ENCODE measurements at places on chromosomes 12 and 14.

- no peak for DNase-seq
Measured at GRCh38 chr14:54529811-54530210, 20.1 kb downstream of the CGRRF1 start.

DNA sequence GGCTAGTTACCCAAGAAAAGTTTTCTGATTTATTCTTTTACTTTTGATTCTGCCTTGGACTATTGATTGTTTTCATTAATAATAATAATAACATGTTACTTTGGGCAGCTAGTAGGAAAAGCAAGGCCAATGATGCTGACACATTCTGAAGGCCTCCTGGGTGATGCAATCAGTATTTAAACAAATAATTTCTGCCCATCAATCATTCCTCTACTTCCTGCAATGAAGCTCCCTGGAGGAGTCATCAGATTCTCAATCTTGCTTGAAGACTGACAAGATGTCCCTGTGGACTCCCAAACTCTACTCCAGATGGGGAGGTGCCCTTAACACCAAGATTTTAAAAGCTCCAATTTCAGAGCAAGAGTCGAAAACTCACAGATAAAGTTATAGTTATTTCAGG is at the start of gene SPX:
SPX (plus strand) TSS at position 244 of the 400 bp plus-strand sequence. CDS start 177 bp downstream, outside the sequence.
- no peak for DNase-seq

GRCh38 chr14:74684434-74684833 is 28.4 kb downstream of the AREL1 start:
- DNase-seq = no peak

GRCh38 chr14:100603341-100604120 is 16.3 kb upstream of the BEGAIN start:
- DNase-seq = peak; percentile 48

GRCh38 chr14:71693381-71693780 is 238.8 kb upstream of the RGS6 start:
- DNase-seq = no peak

DNA sequence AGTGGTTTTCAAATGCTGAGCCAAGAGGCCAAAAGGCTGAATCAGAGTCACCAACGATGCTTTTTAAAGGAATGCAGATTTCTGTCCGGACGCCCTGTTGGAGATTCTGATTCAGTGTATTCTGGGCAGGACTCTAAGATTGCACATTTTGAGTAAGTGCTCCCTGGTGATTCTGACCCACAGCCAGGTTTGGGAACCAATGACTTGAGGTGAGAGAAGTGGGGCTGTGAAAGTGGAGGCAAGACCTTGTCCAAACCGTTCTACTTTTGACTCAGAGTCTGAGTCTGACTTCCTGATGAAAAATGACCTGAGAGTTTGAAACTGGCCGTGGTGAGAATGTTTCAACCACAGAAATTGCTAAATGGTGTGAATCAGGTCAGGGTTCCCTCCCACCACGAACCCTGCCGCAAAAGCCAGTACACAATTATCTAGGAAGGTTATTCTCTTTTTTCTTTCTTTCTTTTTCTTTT is 90.2 kb downstream of the NTN4 start:
- DNase-seq = no peak

GRCh38 chr14:39988939-39989338 is 556.7 kb upstream of the FBXO33 start:
- no peak for DNase-seq

- DNase-seq = no peak
Measured at GRCh38 chr14:20657216-20658211, 16.0 kb upstream of the OR6S1 start.

- no peak for DNase-seq
Measured at GRCh38 chr14:22610931-22611330, 12.8 kb downstream of the ABHD4 start.

DNA sequence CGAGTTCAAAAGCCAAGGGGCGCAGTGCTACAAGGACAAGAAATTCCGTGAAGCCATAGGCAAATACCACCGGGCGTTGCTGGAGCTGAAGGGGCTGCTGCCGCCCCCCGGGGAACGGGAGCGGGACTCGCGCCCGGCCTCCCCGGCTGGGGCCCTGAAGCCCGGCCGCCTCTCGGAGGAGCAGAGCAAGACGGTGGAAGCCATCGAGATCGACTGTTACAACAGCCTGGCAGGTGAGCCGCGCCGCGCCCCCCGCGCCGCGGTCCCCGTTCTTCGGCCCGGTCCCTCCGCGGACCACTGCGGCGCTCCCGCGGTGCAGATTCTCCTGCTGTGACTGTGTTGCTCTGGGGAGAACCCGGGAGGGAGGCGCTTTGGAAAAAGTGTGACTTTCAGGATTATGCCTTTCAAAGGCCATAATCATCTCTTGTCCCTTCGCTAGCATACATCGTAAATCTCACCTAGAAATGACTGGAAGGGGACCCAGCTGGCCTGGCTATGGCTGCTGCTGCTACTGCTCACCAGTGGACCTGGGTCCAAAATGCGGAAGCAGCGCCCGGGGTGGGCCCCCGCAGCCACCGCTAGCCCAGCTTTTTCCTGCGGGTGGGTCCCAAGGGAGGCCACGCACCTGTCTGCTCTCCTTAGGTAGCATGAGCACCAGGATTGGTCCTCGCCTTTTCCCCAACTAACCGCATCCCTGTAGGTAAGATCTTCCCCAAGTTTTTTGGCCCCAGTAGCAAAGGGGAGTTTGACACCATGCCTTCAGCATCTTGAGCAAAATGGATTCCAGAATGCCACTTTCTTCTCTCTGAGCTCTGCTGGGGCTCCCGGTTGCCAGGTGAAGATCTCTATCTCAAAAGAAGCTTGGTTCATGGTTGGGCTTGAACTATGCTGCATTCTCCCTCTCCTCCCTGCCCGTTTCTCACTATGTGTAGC is 853 bp downstream of the TTC9 start:
- peak; percentile 26 for DNase-seq

- DNase-seq = no peak
Measured at GRCh38 chr12:49651855-49652254, 28.5 kb downstream of the PRPF40B start.

GRCh38 chr14:93941293-93941910 is 14.3 kb downstream of the FAM181A start:
- peak; percentile 75 for DNase-seq

DNA sequence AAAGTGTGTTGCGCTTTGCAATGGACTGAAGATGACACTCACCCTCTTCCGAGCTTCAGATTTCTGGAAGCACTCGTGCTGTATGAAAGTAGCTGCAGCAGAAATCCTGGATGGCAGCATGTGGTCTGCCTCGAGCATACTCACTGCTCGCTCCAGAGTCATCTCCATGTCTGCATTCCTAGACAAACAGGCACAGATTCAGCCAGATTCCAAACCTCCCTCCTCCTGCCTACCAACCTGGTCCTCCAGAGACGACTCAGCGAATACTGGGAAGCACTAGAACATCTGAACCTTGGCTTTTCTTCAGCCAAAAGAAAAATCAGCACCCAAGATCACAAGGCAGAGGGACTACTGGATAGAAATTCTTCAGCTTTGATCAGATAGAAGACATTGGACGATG is 27.7 kb downstream of the PKP2 start:
- DNase-seq = no peak

DNA sequence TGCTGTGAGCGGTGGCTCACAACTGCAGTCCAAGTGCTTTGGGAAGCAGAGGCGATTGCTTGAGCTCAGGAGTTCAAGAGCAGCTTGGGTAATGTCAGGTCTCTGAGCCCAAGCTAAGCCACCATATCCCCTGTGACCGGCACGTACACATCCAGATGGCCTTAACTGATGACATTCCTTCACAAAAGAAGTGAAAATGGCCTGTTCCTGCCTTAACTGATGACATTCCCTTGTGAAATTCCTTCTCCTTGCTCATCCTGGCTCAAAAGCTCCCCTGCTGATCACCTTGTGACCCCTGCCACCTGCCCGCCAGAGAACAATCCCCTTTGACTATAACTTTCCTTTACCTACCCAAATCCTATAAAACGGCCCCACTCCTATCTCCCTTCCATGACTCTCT is 48.6 kb downstream of the SLC25A47 start:
- DNase-seq = no peak

DNA sequence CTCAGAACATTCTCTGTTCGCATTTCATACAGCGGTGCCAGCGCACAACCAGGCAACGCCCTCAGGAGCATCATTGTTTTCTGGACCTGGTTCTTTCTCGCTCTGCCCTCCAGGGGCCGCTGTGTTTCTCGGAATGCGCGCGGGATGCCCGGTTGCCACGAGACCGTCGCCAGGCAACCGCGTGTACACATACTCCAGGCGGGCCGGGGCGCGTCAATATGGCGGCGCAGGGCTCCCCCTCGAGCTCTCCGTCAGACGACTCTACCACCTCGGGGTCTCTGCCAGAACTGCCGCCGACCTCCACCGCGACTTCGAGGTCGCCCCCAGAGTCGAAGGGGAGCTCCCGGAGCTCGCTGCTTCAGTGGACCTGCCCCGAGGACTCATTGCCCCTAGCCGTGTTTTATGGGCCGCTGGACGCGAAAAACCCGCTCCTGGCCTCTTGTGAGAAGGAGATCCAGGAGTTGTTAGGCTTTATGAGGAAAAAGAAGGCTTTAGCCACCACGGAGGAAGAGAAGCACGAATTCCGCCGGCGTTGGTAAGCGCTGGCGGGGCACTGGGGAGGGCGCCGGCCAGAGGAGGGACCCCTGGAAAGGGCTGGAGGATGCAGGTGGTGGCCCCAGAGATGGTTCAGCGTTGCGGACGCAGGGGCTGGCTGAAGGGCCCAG is at the start of gene CFAP54:
CFAP54 (plus strand) TSS at position 186 of the 665 bp plus-strand sequence; CDS start at position 219, 33 bp downstream.
- peak; percentile 97 for DNase-seq

DNA sequence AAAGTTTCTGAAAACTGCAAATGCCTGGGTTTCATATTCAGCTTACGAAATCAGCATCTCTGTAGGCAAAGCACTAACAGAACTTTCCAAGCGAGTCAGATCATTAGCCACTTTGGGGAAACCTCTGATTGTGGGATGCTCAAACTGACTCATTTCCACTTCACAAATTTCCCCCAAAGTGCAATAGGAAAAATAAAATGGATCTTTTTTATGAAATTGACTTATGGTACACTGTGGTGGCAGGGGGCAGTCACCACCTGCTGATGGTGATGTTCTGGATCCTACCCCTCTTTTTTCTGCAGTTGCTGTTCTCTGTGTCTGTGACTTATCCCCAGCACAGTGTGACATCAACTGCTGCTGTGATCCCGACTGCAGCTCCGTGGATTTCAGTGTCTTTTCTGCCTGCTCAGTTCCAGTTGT is 5.6 kb downstream of the TCTN1 start:
- no peak for DNase-seq

DNA sequence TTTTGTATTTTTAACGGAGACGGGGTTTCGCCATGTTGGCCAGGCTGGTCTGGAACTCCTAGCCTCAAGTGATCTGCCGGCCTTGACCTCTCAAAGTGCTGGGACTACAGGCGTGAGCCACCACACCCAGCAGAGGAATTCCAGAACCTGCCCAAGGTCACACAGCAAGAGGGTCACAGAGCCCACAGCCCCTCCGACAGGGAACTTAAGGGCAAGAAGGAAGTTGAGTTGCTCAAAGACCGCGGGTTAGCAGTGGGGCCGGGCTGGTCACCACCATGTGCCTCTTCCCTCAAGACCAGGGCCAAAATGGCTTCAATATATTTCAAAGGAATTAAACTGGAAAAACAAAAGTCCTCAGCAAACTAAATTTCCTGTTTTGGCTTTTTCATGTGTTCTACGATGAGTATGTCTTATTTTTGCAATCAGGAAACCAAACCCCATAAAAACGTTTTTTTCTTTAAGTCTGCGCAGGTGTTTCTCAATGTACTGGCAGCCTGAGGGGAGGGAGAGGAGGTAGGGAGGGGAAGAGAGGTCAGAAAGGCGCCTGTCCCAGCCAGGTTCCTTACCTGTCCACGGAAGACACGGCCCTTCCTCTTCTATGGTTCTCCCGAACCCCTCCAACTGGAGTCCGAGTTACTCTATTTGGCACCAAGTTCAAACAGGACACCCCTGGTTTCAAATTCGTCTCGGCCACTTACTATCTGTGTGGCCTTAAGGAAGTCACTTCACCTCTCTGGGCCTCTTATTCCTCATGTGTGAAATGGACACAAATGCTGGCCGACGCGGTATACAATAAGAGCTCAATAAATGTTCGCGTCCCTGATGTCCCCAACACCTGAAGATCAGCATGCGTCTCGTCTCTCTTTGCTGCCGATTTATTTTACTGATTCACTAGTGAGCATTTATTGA is 778 bp downstream of the SLC8B1 start:
- DNase-seq = no peak

GRCh38 chr12:22765421-22766130 is 140.6 kb downstream of the ETNK1 start:
- DNase-seq = no peak

DNA sequence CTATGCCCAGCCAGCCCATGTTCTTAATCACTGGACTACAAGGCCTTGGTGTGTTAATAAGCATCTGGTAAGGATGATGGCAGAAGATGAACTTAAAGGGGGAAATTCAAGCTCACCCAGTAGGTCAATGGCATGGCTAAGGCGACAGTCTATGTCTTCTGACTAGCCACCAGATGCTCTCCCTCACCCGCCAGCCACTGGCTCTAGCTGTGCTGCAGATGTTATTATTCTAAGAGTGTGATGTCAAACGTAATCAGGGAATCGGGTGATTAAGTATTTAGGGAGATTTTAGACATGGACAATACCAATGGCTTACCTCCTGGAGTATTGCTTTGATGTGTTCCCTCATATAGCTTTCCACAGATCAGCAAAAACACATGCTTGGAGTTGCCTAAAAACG is 39.2 kb upstream of the MAX start:
- no peak for DNase-seq

DNA sequence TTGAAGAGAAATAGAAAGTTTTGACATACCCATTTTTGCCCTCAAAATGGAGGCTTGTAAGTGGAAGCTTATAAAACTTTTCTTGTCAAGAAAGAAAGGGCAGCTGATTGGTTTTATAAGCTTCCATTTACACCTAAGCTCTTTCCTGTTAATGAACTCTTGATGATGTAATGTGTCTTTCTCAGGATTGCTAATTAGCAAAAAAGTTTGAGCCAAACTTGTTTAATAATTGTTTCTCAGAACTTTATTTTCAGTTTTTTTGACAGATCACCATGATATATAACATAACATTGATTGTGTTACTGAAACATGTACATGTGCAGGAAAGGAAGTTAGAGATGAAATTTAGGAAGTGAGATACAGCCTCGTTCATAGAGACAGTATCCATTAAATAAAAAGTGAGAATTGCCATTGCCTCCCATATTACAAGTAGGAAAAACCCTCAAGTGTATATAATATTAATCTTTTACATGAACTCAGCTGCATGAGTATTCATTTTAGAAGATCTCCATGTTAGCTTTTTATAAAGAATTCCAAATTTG is 26.8 kb downstream of the RIC8B start:
- DNase-seq = no peak

DNA sequence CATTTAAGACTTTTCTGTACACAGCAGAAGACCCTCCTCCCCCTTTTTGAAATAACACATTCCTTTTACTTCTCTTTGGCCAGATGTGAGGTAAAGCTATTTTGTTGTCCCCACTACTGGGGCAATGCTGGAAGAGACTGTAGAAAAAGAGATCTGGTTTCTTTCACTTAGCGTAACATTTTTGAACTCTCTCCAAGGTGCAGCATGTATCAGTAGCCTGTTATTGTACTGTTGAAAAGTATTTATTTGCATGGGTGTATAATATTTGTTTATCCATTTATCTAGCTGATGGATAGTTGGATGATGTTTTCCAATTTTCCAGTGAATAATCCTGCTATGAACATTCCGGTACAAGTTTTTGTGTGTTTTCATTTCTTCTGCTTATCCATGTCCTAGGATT is 335.2 kb downstream of the SOX5 start:
- DNase-seq = no peak

GRCh38 chr14:102238131-102238530 is 66.8 kb downstream of the MOK start:
- no peak for DNase-seq

- DNase-seq = no peak
Measured at GRCh38 chr12:73950507-73950906, 587.1 kb upstream of the ATXN7L3B start.

- no peak for DNase-seq
Measured at GRCh38 chr12:26028953-26029735, 70.7 kb downstream of the RASSF8 start.

Data from right hindlimb (tissue), 1 donor.